ENCODE measurements at places on chromosomes 4 and X.

GRCh38 chr4:140703463-140703862, 52.7 kb downstream of the TBC1D9 start:
- DNase-seq = no peak

DNA sequence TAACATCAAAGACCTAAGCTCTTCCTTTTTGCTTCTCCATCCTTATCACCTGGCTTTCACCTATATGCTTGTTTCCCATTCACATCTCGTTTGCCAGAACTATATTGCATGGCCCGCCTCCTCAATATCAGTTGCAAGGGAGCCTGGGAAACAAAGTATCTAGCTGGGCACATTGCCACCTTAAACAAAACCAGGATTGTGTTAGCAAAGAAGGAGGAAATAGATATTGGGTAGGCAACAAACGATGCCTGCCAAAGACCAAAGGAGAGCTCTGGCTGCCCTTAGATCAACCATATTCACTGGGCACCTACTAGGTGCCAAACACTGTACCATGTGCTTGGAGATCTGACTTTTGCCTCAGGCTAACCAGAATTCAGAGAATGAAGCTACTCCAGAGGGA, 107.5 kb downstream of the GRIA3 start:
- no peak for DNase-seq

- no peak for DNase-seq
Measured at GRCh38 chr4:94678896-94679295, 78.9 kb upstream of the BMPR1B start.

DNA sequence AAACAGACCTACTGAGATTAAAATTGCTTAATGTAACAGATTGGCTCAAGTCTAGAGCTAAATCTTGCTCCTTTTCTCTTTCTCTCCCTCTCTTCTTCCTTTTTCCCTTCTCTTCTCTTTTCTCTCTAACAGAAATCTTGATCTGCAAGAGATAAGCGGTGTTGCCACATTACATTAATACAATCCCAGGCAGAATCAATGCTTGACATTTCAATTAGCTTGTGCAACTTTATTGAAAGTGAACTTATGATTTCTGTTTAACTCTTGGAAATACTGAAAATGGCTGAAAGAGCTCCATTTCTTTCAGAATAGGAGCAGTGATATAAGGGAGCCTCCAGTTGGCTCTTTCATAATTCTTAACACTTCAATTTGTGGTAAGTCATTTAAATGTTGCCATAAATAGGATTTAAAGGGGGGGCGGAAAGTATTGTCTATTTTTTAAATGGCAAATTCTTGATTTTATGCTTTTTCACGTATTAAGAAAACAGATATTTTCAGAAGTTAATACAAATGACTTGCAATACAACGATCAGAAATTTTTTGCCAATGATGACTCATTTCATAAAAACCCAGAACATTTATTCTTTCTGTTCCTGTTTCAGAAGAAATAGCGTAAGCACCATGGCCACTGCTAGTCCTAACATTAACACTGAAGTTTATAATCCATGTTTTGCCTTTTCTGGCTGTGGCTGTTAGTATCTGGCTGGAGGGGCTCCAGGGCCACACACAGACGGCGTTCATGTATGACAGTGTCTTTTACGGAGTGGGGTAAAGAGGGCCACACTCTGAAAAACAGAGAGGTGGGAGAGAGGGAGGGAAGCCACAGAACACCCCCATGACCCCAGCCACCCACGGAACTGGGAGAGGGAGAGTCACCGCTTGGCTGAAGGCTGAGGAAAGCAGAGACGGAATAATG, 115.7 kb upstream of the FAT1 start:
- peak; percentile 18 for DNase-seq

DNA sequence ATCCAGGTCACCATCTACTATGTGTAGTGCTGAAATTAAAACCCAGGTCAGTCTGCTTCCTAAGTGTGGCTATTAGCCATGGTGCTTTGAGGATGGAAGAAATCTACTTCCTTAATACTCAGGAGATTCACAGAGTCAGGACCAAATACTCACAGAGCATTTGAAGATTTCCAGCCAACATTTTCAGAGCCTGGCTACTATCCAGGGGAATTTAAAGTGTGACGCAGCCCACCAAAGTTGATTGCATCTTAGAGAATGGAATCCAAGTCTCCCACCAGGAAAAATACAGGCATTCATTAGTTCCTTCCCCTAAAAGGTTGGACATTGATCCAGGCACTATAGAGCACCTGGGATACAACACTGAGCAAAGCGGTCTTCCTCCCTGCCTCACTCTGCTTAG, 83.8 kb downstream of the HS3ST1 start:
- no peak for DNase-seq

- no peak for DNase-seq
Measured at GRCh38 chr4:85358831-85359230, 116.1 kb upstream of the ARHGAP24 start.

- DNase-seq = no peak
Measured at GRCh38 chr4:37830640-37831039, 4.2 kb downstream of the PGM2 start.

DNA sequence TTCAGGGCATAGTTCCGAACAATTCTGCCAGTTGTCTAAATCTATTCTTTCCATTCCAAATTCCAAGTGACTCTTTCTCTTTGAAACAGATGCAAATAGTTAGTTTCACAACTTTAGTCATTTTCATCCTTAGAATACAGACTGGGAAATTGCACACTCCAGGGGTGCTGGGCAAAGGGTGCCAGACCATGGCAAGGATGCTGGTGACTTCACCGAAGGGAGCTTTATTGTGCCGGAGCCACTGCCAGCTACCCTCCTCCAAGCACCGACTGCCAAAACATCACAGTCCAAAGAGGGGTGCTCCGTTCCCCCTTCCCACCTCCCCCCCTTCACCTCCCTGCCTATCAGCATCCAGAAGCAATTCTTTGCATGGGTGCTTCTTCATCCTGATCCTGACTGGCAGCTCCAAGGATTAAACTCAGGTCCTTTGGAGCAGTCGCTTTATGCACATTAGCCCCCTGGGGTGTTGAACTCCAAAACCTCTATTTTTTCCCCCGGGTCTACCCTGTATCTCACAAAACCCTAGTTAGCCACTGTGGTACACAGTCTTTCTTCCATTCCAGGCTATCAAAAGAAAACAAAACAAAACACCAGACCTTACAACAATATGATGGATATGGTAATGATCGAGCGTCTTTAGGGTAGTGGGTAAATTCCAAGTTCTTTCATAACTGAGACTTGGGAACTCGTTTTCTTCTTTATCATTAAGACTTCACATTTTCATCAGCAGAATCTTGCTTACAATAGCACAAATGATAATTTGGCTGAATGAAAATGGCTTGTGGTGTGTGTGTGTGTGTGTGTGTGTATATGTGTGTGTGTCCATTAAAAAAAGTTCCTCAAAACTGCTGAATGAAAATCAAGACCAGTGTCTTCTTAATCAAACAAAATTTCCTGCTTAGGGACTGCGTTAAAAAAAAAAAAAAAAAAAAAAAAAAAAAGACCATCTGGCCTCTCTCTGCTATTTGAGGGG, 28.7 kb downstream of the MID1 start:
- DNase-seq = no peak

DNA sequence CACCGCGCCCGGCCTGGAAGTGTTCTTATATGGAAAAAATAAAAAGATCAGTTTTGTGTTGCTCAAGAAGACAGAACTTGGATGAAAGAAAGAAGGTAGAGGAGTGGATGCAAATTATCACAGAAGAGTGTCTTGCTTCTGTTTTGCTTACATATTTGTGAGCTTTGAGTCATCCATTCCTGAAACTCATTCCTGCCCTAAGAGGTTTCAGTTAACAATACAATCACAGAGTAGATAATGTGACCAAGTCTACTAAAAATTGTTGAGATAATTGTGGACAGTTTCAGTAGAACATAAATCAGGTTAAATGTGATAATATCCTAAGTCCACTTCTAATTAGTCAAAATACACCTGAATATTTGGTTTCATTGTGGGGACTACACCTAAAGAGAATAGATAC, 26.4 kb upstream of the LRCH2 start:
- DNase-seq = peak; percentile 15

GRCh38 chr4:178081896-178082295, 639.7 kb upstream of the AGA start:
- DNase-seq = no peak

DNA sequence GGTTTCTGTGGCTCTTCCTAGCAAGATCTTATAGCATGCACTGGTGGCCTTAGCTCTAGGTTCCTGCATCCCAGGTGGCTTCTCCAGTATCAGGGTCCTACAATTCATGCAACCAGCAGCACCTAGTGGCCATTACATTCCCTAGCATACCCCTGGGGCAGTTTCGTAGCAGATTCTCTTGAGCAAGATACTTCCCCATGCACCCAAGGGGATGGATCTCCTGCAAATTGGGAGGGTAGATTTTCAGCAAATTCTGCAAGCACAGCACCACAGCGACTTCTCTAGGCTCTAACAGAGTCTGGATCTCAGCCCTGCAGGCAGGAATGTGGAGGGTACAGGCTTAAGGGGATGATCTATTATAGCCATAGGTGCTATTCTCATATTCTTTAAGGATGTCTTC, 13.1 kb upstream of the SLC9B1 start:
- no peak for DNase-seq

DNA sequence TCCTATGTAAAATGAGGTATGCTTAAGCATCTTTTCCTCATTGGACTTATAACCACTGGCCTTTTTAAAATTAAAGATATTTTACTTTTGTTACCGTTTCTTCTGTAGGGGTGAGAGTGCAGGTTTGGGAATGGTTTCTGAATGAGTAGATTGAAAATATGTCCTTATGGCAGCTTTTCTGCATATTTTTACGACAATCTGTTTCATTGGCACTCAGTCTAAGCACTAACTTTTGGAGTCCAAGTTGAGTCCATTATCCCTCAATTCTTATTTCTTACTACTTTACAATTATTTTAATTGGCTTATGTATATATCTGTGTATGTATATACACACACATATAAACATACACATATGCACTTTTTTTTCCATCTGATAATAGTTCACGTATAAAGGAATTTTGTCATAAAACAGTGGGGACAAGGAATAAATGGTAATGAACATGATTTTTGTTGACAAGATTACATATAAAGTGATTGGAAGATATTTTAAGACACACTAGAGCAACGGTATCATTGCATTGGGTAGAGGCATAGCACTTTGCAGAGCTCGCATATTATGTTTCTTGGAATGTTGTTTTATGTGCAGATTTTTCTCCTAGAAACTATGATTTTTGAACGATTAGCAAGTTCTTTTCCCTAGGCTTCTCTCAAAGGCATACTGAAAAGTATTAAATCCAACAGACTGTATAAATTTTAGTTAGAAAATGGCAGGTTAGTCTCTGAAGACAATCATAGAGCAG, 133.0 kb downstream of the FAT4 start:
- DNase-seq = no peak

DNA sequence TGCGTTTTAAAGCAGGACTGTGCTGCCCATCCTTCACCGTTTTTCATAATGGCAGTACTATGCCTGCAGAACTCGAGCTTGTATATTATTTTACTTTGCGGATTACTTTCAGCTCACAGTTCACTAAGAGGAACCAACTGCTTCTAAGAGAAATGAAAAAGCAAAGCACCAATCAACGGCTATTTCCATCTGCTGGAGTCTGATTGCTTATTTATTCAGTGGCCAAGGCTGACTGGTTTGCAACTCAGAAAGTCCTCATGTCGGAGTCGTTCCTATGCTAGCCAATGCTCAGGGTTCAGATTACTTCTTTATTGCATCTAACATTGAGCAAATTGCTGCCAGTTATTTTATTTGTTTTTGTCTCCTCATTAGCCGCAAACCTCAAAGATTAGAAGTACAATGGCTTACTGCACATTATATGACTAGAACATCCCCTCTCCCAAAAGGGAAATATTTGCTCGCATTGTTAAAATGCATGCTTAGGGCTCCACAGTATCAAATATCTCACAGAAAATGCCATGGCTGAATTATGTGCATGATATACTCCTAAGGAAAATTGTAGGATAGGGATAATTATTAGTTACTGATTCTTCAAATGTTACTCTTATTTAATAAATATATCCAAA, 1628.2 kb upstream of the ADGRL3 start:
- DNase-seq = no peak

- no peak for DNase-seq
Measured at GRCh38 chr4:181479141-181479540, 764.1 kb upstream of the TENM3 start.

DNA sequence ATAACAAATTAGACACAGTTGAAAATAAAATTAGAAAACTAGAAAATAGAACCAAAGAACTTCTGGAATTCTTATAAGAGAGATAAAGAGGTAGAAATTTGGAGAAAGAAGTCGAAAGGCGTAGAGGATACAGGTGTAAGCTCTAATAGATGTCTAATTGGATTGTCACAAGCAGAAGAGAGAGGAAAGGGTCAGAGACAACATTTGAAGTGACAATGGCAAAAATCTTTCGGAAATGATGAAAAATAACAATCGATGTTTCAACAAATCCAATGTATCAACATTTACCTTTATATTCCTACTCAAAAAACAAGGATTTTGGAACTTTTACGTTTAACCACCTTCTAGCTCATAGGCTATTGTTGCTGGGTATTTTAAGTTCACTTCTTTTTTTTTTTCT, 3.8 kb downstream of the CXCL8 start:
- no peak for DNase-seq

DNA sequence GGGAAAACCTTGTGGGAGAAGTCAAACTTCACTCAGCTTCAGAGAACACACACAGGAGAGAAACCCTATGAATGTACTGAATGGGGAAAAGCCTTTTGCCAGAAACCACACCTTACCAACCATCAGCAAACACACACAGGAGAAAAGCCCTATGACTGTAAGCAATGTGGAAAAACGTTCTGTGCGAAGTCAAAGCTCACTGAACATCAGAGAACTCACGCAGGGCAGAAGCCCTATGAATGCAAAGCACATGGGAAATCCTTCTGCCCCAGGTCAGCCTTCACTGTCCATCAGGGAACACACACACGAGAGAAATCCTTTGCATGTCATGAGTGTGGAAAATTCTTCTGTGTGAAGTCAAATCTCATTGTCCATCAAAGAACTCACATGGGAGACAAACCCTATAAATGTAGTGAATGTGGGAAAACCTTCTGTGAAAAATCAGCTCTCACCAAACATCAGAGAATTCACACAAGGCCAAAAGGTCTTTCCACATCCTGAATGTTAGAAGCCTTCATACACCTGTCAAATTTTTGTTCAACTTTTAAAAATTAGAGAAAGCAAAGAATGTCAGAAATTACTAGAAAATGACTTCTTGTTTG, 199.4 kb downstream of the SMIM20 start:
- no peak for DNase-seq

- no peak for DNase-seq
Measured at GRCh38 chr4:125319311-125319710, 4.6 kb downstream of the FAT4 start.

DNA sequence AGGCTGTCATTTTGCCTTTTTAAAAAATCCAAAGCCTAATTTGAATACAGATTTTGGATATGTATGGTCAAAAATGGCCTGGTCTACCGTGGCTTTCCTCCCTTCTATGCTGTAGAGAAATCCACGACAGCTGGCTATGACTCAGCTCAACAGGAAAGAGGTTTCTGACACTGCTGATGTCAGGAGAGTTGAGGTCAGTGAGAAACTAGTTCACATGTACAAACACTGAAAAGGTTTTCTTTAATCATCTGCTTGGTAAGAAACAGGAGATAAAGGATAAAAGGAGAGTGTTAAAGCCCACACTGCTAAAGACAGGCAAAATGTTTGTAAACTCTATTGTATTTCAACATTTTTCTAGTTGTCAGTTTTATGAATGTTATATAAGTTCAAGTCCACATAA, 113.9 kb downstream of the NYX start:
- DNase-seq = peak; percentile 28

- no peak for DNase-seq
Measured at GRCh38 chrX:143633461-143634308, 2.2 kb downstream of the SLITRK4 start.

- DNase-seq = no peak
Measured at GRCh38 chr4:177177541-177178081, 132.1 kb upstream of the NEIL3 start.
